ENCODE measurements at places on chromosomes 3 and 15.

DNA sequence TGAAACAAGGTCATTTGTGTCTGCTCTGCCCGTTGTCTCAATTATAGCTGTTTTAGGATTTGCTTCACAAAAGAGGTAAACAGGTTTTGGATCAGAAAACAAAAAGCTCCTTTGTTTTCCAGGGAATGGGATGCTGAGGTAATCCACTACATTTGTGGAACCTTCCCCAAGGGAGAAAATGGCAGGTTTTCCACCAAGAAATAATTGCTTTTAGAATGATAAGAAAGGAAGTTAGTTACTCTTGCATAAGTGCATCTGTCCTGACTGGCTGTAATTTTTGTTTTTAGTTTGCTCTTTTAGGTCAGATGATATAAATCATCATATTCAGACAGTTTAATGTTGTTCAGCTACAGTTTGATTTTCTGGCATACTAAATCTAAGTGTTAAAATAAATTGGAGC is 198.5 kb upstream of the COL8A1 start:
- DNase-seq: no peak

DNA sequence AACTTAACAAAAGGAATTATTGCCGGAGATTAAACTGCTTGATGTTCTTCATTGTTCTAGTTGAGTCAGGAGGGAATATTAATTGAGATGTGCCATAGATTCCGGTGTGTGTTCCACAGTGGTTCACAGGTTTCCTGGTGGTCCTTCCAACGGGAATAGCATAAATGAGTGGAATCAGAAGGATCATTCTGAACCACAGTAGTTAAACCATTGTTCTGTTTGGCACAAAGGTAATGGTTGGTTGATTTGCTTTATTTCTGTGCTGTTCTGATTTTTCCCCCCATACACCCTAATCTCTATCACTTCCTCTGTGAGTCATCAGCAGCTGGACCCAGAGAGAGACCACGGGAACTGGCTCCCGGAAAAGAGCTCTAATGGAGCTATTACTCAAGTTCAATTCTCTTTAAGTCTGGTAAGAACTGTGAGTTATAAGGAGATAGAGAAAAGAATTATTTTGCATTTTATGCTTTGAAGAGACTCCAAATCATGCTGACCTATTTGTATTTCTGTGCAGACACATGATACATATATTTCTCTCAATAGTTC is 627.2 kb downstream of the ZIC1 start:
- DNase-seq: no peak

DNA sequence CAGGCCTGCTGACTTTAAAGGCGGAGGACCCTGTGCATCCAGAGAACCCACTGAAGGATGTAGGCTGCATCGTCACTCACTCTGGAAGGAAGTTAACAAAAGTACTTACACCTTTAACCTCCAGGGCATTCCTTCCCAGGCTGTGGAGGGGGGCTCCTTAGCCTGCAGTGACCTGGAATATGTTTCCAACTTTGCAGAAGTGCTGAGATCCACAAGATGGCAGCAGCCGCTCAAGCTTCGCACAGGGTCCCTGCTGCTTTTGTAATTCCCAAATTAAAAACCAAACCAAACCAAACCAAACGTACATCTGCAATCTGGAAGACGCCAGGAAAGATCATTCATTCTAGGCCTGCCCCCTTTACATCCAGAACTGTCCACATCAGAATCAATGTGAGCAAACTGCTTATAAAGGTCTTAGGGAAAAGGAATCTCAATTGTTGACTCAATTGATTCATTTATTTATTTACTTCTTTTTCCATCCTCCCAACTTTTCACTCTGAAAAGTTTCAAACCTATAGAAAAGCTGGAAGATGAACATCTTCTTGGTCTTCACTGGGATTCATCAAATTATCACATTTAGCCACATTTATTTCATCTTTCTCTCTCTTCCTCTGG is 70.5 kb upstream of the KLHL25 start:
- DNase-seq: no peak

DNA sequence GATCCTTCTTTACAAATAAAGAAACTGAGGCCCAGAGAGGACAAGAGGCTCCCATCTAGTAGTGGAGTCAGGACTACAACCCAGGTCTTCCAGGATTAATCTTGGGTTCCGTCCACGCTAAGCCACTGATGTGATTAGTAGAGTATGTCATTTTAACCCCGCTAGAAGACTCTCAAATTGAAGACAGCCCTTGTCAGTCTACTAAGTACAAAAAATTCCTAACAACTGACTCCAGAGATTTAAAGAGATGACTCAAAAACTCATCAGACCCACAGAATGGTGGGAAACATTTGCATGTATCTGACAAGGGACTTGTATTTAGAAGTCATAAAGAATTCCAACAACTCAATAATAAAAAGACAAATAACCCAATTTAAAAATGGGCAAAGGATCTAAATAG is 145.3 kb downstream of the CNTN3 start:
- DNase-seq: no peak

GRCh38 chr3:23656821-23657220 is 148.9 kb upstream of the UBE2E1 start:
- no peak for DNase-seq

- DNase-seq: no peak
These were observed 19.6 kb downstream of the GALK2 start for GRCh38 chr15:49189631-49190030.

- no peak for DNase-seq
These were observed 574 bp downstream of the SLC38A3 start for GRCh38 chr3:50205413-50206276.

- DNase-seq: no peak
These were observed 490.9 kb upstream of the CFAP20DC start for GRCh38 chr3:59540696-59541095.

- DNase-seq: no peak
These were observed 513 bp downstream of the SS18L2 start for GRCh38 chr3:42590989-42591756.

- DNase-seq: no peak
These were observed 11.9 kb upstream of the CGNL1 start for GRCh38 chr15:57364282-57365007.

DNA sequence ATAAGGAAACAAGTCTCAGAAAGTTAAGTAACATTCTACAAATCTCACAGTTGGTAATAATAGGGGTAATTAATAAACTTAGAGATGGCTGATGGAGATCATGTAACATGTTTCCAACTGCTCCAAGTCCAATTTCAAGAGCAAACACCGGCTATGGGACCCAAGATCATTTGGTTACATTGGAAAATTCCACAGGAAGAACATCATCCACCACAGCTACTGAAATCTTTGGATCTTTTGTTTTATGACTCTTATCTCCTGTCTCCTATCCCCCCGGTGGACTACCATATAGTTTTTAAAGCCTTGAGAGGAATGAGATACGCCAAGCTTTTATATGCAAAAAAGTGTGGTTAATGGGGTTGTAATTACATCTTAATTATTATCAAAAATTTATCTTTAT is 216.1 kb downstream of the WNT5A start:
- no peak for DNase-seq

DNA sequence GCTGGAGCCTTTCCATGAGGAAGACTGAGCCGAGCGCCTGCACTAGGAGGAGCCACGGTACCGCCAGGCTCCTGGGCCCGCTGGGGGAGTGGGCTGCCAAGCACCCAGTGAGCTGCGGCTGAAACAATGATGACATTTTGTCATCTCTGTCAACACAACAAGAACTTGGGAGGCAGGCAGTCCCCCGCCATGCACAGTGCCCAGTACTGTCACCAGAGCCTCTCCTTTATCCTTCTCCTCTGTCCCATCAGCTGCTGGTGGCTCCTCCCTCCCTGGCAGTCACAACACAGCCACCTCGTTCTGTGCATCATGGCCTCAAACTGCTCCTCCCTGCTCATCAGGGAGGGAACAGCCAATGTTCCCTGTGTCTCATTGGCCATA is 34.0 kb upstream of the PCSK6 start:
- DNase-seq: no peak

- no peak for DNase-seq
These were observed 253.7 kb upstream of the TPRG1 start for GRCh38 chr3:188918093-188918492.

DNA sequence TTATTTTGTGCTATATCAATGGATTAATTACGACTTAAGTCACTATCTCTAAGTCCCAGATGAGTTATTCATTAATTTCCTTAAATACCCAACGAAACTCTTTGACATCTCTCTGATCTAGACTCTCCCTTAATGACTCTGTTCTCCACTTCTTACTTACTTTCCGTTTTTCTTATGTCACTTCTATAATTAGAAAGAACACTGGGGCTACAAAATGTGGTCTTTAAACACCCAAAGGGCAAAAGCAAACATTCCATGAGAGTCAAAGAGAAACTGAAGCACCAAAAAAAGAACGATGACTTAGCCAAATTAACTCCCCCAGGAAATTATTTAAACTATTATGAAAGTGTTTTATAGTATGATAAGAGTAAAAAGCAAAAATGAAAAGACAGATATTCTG is 166.4 kb upstream of the UBE2E2 start:
- DNase-seq: no peak

DNA sequence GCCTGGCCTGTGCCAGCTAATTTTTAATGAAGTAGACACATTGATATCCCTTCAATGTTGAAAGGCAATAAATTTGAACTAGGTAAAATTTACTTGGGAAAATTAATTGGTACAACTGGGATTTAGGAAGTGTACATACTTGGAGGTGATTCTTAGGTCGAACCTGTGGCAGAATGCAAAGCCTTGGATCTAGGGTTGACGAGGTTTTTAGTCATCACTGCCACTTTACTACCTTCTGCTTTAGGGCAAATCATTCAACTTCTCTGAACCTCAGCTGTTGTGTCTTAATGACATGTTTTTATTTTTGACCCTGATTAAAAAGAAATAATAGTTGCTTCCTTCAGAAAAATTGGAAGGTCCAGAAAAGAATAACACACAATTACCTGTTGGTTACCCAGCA is 2.5 kb downstream of the APPL1 start:
- DNase-seq: no peak

GRCh38 chr15:59360896-59361295 is 11.8 kb downstream of the MYO1E start:
- DNase-seq: no peak

DNA sequence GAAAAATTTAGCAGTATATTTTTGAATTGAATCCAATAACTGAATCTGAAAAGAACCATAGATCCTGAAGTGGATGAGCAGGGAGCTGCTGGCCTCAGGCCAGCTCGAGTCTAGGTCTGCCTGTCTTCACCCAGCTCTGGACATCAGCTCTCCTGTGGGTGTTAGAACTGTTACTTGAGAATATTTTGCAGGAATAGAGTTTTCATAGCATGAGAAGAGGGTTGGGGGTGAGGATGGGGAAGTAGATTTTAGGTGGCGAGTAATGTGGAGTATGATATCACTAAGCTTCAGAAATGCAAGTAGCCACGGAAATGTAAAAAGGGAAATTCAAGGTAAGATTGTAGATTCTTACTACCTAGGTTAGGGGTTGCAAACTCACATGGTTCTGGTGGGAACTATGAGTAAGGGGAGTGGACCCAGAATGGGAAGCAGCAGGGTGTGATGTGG is 6.2 kb downstream of the RAB8B start:
- DNase-seq: no peak

DNA sequence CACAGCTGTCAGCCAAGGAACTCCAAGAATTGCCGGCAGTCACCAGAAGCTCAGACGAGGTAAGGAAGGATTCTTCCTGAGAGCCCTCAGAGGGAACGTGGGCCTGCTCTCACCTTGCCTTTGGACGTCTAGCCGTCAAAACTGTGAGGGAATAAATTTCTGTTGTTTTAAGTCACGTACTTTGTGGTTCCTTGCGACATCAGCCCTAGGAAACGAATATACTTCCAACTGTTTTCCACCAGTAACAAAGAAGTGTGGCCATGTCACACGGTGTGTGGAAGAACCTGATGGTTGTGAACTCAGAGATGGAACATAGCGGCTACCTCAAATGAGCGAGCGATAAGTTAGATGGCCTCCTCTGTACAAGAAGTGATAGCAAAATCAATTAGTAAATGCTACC is 41.0 kb upstream of the B3GNT5 start:
- DNase-seq: no peak

DNA sequence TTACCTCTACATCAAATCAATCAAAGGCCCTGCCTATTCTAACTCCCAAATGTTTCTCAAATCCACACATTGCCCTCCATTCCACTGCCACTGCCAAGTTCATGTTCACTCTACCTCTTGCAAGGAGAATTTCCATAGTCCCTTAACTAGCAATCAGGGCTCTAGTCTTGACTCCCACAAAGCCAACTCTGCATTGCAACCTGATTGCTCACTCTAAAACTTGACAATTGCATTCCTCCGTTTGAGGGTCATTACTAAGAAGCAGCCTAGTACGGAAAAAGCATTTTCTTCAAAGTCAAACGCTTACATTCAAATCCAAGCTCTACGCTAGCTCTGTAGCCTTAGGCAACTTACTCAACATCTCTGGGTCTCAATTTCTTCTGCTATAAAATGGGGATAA is 1.2 kb downstream of the CPA3 start:
- no peak for DNase-seq

DNA sequence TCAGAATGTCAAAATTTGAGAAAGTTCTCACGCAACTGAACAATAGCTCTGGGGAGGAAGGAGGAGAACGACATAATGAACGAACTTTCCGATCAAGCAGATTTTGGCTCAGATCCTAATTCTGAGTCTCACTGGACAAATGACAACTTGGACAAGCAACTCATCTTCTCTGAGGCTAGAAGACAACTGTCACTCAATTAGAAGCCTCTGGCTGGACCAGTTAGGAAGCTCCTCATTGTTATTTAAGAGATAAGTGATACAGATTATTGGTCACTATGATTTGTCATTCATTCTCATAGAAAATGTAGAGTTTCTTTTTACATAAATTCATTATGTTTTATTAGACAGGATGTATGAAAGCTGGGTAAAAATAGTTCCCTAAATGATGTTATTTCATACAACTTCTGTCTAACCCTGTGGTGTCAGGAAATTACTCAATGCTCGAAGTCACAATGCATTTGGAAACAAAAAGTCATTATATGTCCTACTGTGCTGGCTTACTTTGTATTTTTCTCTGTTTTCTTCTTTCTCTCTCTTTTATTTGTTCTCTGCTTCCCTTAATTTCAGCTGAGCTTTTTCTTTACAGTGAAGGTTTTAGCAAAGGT is 11.0 kb upstream of the C3orf49 start:
- no peak for DNase-seq

DNA sequence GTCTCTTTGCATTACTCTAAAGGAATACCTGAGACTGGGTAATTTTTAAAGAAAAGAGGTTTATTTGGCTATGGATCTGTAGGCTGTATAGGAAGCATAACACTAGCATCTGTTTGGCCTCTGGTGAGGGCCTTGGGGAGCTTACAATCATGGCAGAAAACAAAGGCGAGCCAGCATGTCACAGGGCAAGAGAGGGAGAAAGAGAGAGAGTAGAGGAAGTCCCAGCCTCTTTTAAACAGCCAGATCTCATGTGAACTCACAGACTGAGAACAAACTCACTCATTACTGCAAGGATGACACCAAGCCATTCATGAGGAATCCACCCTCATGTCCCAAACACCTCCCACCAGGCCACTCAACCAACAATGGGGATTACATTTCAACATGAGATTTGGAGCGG is 974.6 kb downstream of the FHIT start:
- DNase-seq: no peak

- DNase-seq: no peak
These were observed 27.7 kb upstream of the HYKK start for GRCh38 chr15:78479650-78480049.

Measured in cortex of kidney (tissue), 1 donor.